ENCODE measurements at places on chromosomes 2 and 18.

GRCh38 chr18:31190919-31191318 lies 28.3 kb upstream of the DSC1 start:
- no peak for DNase-seq

- no peak for DNase-seq
Observed at GRCh38 chr2:208502288-208502687, 95.7 kb downstream of the PTH2R start.

- no peak for DNase-seq
Observed at GRCh38 chr2:105777506-105778055, 32.9 kb downstream of the NCK2 start.

GRCh38 chr2:2222931-2223330 lies 108.1 kb downstream of the MYT1L start:
- no peak for DNase-seq

GRCh38 chr18:74399091-74399887 lies 57.8 kb downstream of the DIPK1C start:
- no peak for DNase-seq

- no peak for DNase-seq
Observed at GRCh38 chr2:164560181-164560792, 61.0 kb downstream of the GRB14 start.

GRCh38 chr2:48059975-48060374 lies 153.7 kb upstream of the FBXO11 start:
- DNase-seq = no peak

DNA sequence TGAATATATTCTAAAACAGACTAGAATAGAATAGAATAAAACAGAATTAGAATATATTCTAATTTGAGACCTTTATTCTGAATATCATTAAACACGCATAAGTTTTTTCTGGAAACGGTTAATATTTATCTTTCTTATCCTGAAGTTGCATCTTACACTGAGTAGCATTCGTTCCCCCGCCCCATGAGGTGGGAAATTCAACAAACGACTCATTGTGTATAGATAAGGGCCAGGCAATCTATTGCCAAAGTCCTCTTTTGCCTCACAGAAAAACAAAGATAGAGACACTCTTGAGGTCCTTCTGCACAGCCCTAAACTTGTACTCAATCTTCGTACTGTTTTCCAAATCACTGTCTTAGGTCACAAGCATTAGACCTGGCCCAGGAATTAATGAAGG lies 98.1 kb downstream of the COL6A3 start:
- DNase-seq = no peak

DNA sequence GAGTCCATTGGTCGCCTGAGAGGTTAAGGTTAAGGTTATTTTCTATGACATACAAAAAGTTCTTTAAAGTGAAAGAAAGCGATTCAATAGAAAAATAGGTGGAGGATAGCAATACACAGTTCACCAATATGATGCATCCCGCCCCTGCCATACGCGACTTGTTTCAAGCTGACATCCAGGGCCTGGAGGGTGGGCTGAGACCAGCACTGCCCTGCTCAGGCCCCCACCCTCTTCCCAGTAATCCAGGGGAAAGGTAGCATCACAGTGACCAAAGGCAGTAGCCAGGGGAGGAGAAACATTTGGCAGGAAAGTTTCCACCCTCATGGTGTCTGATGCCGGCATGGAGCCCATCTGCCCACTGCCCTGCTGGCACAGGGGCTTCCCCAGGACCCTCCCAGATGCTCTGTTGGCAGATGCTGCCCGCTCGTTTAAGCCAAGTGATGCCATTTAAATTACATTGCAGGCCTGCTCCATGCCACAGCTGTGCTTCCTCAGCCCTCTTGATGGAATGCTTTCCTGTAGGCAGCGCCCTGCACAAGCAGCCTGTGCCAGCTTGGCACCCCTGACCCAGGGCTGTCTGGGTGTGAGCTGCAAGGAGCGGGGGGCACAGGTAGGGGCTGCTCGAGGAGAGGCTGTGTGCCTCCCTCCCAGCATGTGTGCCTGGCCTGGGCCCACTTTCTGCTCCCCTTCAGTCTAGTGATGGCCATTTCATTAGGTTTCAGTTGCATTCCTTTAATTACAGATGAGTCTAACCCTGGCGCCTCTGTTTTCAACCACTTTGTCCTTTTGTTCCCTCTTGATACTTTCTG lies 10.7 kb upstream of the ANO7 start:
- no peak for DNase-seq

- DNase-seq = no peak
Observed at GRCh38 chr2:223674998-223675609, 72.9 kb upstream of the SCG2 start.

DNA sequence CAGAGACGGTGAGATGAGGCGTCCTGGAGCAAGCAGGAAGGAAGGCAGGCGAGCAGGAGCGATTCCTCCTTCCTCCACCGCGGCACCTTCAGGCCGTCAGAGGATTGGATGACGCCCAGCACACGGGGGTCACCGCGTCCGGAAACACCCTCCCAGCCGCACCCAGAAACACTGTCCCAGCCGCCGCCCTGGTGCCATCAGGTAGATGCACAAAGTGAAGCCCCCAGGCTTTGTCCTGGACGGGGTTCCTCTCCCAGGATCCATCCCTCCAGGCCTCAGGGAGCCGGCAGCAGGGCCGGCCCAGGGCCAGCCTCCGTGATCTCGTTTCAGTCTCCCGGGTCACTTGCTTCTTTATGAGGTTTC lies 31.5 kb downstream of the RTP5 start:
- peak; percentile 4 for DNase-seq

DNA sequence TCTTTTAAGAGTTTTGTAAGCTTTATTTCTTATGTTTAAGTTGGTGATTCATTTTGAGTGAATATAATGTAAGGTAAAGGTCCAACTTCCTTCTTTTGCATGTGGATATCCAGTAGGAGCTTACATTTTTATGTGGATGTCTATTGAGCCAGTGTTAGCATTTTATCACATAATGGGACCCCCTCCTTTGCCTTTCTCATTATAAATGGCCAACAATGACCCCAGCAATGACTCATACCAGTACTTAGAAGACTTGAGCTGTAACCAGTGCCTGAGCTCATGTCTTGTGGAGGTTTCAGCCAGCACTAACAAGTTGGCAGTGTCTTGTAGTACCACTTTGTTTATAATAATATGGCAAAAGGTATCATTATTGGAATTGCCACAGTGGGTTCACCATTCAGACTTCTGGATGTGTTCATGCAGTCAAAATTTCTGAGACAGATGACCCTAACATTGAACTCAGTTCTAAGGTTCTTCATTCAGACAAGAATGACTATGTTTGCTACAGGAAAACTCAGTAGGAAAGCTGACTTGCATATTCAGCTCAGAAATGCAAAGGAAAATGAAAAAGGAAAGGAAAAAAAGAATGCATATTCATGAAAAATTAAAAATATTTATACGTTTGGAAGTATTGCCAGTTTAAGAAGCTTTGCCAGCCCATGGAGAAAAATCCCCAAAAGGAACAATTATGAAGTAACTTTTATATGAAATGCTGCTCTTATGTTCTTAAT lies 41.0 kb downstream of the CDKL4 start:
- DNase-seq = no peak

GRCh38 chr2:37456479-37456878 lies 112.0 kb downstream of the QPCT start:
- DNase-seq = no peak

DNA sequence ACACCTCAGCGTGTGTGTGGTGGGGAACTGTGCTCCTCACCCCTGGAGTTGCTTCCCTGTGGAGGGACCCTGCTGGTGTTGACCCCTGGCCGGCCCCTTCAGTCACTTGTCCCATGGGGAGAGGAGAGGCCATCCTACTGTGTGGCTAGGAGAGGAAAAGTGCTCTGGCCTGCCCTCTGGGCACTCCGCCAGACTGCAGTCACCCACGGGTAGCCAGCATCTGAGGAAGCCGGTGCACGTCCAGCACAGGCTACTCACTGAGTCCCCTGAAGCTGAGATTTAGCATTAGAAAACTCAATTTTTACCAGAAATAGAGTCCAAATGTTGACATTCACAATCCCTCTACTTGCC lies 211.5 kb upstream of the RAB6C start:
- DNase-seq = no peak

GRCh38 chr2:239927424-239927981 lies 97.6 kb downstream of the NDUFA10 start:
- DNase-seq = peak; percentile 20

DNA sequence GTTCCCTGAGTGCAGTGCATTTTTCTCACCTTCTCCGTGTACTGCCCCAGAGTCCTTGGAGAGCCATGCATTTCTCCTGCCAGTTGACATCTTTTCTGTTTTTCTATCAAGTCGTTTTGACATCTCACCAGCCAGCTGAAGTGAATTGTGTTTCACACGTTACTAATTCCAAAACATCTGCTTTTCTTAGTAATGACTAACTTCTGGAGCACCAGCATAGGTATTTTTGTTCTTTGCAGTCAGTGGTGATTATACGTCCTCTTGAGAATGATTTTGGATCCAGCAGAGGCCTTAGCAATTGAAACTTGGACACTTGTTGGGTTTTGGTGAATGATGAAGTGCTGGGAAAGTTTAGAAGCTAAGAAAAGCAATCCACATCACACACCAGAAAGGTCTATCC lies 112.5 kb downstream of the PIK3C3 start:
- DNase-seq = no peak

DNA sequence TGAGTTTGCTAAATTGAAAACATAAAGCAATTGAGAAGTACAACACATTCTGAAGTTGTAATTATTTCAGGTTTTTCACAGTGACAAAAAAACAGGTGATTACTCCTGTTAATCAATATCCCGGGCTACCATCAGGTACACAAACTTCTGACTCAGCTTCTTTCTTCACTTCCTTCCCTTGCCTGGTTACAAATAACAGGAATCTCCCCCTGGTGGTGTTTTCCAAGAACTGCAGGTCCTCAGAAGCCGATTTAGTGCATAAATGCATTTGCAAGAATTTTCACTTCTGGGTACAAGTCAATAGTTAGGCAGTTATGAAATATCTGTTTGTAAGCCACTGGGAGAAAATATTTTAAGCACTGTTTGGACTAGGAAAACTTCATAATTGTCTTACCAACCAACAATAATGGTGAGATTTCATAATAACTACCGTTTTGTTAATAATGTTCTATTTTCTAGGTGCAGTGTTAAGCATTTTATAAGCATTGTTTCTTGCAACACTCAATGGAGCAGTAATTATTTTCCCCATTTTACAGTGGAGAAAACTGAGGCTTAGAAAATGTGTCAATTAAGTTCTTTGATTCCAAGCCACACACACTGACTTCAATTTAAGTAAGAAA lies 12.4 kb upstream of the GMCL1 start:
- DNase-seq = peak; percentile 90

- no peak for DNase-seq
Observed at GRCh38 chr18:12282442-12283039, 25.5 kb upstream of the TUBB6 start.

- no peak for DNase-seq
Observed at GRCh38 chr2:155266109-155266508, 567.6 kb downstream of the KCNJ3 start.

DNA sequence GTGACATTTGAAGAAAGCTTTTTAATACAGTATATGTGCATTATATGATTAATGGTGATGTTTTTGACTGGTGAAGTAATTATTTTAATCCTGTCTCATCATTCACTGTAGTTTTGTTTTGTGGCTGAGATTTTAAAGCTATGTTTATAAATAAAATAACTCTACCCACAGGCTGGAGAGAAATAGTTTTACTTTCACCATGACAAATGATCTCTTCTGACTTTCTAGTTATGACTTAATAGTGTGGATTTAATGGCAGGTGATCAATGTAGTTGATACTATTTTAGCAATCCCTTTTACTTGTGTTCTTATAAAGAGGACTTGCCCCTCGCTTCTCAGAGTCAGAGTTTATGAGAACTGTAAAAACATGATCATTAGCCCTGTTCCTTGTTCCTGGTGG lies 289.5 kb upstream of the SIX3 start:
- no peak for DNase-seq

GRCh38 chr18:48838921-48839818 lies 111.6 kb downstream of the SMAD7 start:
- no peak for DNase-seq

DNA sequence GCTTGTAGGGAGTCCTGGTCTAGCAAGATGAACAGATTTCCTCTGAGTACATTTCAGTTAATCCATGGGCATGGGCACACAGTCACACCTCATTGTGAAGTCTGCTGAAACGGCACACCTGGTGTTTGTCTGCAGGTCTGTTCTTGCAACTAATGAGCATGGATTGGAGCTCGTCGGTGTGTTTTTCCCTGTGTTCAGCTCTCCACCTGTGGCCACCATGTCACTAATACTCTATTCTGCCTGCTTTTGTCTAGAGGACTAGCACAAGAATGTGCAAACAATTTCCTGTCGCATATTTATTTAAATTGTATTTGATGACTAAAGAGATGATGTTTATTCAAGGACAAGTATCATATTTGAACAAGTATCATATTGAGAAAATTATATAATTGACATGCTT lies 24.5 kb upstream of the PPP4R1 start:
- DNase-seq = no peak

- no peak for DNase-seq
Observed at GRCh38 chr2:139992078-139992477, 1211.9 kb upstream of the NXPH2 start.

DNA sequence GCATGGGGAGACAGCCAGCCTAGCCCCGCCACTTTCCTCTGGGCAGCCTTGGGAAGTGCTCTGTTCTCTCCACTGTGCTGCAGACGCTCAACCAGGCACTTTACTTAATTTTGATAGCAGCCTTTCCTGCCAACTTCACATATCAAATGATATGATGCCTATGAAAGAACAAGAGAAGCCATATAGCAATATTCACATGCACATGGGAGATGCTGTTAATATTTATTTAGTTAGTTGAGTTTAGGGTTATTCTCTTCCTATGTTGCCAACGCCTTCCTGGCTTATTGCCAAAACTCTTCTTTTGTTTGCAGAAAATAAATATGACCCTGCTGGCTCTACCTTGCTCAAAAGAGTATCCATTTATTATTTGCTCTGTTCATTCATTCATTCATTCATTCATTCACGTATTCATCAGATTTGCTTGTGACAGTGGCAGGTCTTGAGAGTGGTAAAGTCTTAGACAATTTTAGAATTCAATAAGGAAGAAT lies 99.3 kb downstream of the GATA6 start:
- no peak for DNase-seq

DNA sequence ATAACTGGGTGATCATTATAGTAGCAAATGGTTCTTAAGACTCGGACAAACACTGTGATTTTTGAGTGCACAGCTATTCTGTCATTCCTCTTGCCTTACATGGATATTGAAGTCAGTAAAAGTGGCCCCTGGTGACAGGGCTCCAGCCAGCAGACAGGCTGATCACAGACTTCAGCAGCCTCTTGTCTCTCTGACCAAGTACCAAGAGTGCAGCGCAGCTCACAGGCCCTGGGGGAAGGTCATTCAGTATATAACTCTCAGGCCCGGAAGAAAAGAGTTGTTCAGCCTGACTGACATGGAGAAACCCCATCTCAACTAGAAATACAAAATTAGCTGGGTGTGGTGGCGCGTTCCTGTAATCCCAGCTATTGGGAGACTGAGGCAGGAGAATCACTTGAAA lies 202.6 kb downstream of the HRH4 start:
- DNase-seq = no peak

Measured in head of caudate nucleus (tissue), 42 donors.